ENCODE measurements at places on chromosomes 3 and 15.

- DNase-seq, result no peak
These were observed 71.2 kb downstream of the TAMM41 start for GRCh38 chr3:11775493-11775892.

DNA sequence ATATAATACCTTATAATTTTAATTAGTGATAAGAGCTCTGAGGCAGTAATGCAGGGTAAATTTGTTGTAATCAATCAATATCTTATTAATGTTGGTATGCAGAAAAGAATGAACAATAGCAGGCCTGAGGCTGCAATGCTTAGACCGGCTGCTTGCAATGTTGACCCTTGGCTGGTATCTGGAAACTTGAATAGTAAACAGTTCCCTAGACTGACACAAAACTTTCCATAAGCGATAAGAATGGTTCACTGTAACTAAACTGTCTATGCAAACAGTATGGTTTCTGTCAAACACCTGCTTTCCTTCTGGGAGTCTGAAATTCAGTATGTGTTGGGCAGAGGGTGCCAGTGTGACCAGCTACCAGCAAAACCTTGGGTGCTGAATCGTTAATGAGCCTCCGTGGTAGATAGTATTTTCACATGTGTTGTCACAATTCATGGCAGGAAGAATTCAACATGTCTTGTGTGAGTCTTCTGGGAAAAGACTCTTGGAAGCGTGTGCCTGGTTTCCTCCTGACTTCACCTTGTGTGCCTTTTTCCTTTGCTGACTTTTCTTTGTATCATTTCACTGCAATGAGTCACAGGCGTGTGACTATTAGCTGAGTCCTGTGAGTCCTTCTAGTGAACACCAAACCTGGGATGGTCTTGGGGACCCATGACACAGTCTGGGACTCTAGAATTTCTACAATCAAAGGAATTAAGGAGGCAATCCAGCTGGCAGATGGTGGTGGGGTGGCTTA, 30.7 kb upstream of the CLRN1 start:
- no peak for DNase-seq

DNA sequence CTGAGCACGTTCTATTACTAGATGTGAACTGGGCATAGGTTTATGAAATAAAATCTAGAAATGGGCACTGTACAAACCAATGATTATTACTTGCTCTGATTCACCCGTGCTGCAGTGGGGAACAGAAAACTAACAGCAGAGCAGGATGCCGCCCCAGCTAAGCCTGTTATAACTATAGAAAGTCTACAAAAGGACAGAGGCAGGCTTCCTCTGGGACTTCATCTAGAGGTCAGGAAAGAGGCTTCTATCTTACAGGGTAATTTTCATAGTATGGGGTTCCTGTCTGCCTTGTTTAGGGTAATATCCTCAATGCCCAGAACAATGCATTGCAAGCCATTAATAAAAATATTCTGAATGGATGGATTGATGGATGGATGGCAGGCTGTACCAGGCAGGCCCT, 177.0 kb upstream of the TBL1XR1 start:
- no peak for DNase-seq

- DNase-seq, result no peak
These were observed 104.3 kb downstream of the PPM1L start for GRCh38 chr3:160860346-160860745.

DNA sequence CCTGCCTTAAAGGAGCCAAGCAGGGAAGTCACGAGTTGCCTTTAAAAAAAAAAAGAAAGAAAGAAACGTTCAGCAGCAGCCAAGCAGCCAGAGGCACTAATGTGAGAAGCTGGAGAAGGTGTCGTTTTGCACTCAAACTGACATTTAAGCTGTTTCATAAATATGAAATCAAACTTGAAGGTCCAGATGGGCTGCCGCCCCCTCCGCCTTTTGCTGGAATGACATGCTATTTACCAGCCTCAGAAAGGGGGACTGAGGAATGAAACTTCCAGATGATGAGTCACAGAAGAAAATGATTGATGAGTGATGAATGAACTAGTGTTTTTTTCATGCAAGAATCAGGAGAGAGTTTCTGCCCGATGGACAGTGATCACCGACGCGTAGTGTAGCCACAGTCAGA, 396.8 kb downstream of the IGSF11 start:
- DNase-seq, result no peak

GRCh38 chr15:57573151-57573550, 18.6 kb upstream of the MYZAP start:
- DNase-seq, result no peak

DNA sequence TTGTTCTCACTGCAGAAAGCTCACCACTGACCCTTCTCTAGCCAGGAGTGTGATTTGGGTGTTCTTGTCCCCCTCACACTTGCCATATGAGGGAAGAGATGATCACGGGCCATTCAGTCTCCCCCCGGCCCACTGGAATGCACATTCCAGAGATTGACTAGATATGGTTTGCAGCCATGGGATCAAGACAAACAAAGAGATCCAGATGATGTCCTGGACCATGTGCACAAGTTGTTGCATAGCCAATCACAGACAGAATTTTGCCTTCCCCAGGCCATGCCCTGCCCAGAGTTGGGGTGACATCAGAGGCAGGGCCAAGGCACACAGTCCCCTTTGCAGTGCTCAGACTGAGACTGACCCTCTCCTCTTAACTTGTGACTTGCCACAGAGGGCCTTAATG, 14.8 kb downstream of the MUC13 start:
- DNase-seq, result no peak

DNA sequence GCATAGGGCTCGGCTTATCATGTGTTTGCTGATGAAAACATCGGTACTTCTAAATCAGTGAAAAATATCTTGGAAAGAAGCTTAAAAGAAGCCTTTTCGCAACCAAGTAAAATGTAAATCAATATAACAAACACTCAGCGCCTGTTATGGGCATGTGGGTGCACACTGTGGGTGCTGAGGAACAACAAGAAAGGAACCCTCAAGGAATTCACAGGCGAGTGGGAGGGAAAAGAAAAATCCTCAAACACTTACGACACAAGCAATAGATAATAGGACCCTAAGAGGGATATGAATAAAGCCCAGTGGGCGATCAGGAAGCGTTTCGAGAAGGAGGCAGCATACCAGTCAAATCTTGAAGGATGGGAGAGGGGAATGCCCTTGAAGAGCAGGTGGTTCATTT, 21.9 kb downstream of the GLDN start:
- DNase-seq, result no peak

DNA sequence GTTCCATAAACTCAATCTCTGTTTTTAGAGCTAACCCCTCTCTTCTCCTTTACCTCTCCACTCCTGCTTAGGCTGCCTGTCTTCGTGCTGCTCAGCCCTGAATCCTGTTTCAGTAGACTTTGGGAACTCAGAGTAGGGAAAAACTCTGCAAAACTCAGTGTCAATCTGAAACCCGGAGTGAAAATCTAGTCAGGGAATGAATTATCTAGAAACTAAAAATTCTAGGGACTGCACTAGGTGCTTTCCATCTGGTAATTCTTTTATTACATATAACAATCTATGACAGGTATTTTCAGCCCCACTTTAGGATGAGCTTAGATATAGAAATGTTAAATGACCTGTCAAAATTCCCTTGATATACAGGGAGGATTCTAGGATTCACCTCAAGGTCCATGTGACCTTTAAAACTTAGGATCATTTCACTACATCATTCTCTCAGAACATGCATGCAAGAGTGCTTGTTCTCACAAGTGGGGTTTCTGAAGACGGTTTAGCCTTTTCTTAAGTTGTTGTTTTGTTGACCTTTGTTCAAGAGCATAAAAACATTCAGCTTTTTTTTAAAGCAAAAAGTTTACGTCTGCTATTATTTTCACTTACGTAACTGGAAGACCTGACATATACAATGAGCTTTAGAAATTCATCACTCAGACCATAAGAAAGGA, 108.2 kb upstream of the MBNL1 start:
- no peak for DNase-seq

DNA sequence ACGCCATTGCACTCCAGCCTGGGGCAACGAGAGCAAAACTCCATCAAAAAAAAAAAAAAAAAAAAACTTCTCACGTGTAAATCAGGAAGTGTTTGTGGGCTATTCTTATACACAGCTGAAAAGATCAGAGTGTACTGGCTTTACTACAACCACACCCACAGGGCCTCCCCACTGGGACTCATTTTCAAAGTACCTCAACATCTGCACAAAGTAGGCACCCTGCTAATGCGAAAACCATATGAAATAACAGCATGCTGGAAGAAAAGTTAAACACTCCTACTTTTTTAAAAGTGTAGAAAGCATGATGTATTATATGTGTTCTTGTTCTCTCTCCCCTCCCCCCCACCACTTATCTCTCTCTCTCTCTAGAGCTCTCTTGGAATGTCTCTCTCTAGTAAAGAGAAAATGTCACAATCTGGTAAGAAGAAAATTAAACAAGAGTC, 11.1 kb downstream of the UACA start:
- DNase-seq, result no peak

- DNase-seq, result no peak
These were observed 14.5 kb downstream of the GOLIM4 start for GRCh38 chr3:168081171-168081771.

DNA sequence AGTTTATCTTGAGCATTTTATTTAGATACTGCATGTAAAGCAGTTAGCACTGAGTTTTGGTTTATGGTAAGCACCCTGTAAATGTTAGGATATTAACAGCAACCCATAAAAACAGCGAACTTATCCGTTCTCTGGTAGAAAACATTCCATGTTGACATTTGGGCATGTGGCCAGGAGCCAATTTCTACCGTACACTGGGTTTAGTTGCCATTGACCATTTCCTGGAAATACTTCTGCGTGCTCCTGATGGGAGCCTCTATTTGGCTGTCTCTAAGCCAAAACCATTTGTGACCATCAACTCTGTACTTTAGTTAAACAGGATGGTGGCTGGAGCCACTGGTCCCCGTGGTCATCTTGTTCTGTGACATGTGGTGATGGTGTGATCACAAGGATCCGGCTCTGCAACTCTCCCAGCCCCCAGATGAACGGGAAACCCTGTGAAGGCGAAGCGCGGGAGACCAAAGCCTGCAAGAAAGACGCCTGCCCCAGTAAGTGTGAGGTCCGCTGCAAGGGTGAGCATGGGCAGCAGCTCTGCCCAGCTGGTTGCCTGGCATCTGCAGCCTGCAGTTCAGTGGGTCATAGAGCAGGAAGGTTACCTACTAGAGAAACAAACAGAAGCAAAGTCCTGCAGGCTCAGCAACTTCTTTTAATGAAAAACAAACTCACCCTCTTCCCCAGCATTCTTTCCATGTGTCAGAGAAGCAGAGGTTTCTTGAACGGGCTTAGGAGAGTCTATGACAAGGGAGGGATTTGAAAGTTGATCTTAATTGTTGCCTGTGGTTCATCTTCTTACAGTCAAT, 7.1 kb downstream of the THBS1 start:
- DNase-seq, result no peak

DNA sequence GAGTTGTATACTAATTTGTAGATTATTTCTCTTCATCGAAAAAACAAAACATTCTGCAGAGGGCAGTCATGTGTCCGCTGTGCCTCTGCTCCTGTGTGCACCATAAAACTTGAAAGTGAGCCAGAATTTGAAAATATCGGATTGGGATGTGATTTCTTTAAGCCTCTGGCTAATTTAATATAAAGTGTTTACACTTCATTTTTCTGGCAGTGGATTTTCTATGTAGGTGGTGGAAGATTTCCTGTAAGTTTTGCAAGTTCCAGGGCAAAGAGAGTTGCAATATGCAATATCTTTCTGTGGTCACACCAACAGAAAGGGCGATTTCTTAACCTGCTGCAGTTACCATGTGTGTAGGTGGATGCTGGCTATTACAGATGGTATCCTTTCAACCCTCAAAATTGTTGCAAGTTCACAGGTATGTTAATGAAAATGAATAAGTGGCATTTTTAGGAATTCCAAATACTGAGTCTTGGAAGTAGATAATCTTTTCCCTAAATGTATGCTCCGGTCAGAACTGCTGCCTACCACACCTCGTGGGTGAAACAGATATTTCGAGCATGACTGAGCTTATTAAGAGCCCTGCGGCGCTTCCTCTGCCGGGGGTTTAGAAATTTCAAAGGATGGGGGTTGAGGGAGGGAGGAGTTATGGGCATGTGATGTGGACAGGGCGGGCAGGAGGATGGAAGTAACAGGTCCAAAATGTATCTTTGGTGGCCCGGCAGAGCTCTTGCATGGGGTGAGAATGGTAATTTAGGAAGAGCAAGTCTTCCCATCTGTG, 134.0 kb downstream of the PGPEP1L start:
- DNase-seq, result no peak

DNA sequence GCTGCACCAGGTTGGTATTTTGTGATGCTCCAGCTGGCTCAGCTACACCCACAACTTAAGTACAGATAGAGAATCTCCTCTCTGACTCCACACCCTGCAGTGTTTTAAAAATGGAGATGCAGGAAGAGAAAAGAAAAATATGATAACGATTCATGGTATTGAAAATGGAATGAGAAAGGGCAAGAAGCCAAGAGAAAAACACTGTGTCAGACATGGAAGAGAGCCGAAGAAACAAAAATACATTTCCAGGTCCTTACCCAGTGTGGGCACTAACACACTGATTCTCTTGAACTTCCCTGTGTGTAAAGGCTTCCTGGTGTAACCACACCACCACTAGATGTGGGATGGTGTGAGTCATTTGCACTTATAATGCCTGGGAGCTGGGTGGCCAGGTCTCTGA, 93.1 kb downstream of the GMPS start:
- DNase-seq, result no peak

DNA sequence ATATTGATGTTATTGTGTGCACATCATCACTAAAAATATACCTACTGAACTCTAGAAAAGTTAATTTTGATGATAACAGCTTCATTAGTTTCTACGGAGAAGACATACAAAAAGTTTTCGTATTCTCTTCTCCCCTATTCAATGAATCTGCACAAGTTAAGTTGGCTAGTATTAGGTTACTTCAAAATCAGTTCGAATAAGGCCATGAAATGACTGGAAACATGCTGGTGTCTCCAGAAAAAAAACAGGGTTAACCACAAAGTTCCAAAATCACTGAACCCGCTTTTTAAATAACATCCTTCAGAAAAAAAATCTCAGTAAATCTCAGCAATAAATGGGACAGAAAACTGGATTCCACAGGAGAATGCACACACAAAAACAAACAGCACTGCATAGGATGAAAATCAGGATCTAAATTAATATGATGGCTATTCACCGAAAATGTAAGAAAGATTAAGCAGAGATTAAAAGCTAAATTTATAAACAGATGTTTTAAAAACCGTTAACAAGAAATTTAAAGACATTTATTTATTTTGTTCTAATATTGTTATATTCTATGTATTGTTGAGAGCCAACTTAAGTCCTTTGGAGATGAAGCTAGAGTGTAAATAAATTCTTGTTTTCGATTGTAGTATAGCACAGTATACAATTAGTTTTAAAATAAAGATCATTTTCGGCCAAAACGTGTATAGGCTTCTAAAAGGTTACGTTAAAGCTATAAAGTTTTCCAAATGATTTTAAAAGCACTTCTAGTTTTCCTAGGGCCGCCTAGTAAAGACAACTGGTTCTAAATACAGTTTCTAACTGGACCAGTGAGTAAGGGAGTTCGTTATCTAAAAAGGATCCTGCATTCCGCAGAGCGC, 1.0 kb downstream of the IGSF11 start:
- DNase-seq, result no peak

GRCh38 chr3:195261925-195262324, 9.0 kb downstream of the XXYLT1 start:
- no peak for DNase-seq

- DNase-seq, result no peak
These were observed 129.7 kb upstream of the PRICKLE2 start for GRCh38 chr3:64354956-64355355.

- no peak for DNase-seq
These were observed 15.4 kb downstream of the RAF1 start for GRCh38 chr3:12648384-12648959.

All from stimulated activated CD8-positive, alpha-beta memory T cell treated with anti-CD3 and anti-CD28 coated beads, Interleukin-7, amount 100 ng/mL, for 24 hours (primary cell).